ENCODE measurements at places on chromosomes 2 and 18. TPM values are rescaled to one million over a fixed set of nuclear protein-coding genes. Genes with fewer than 3 reads are reported as not detected.
A peak's percentile ranks its signal among the peaks of the same experiment; 100 is the strongest.

The GPR39 gene
- 8.1 TPM for total RNA-seq

DNA sequence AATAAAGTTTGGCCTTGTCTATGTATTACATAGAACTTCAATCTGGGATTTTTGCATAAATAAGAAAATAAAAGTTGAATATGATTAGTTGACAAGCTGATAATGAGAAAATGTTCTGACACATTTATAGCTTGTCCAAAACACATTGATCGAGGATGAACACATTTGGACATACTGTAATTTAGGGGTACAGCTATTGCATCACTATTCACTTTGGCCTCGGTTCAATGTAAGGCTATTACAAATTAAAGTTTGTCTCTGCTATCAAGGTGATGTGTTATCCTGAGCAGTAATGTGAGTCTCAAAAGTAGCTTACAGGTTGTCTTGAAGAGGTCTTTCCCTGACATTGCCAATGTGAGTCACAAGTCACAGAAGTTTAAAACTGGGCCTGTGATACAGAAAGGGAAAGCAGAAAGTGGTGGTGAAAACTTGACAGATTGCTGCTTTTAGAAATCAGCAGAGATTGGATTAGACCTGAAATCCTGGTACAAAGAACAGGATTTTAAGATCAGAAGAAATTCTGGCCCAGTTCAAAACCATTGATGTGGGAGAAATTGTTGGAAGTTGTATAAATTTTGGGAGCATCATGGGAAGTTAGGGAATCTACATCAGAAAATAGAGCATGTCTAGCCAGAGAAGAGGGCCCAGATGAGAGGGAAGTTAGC, 674.1 kb downstream of the NYAP2 start:
- DNase-seq, result no peak

The SIX3 gene
- 0.24 TPM for total RNA-seq

GRCh38 chr18:44130376-44130942, 550.2 kb upstream of the SETBP1 start:
- peak; percentile 1 for DNase-seq
